ENCODE measurements at places on chromosomes 5 and 9. TPM values are rescaled to one million over a fixed set of nuclear protein-coding genes. Genes with fewer than 3 reads are reported as not detected.

The PDGFRB gene
- total RNA-seq, result 49.9 TPM

The TRIM52 gene
- 36.4 TPM for total RNA-seq

- no peak for DNase-seq
These were observed 9.8 kb upstream of the CTSL start for GRCh38 chr9:87716141-87716540.

DNA sequence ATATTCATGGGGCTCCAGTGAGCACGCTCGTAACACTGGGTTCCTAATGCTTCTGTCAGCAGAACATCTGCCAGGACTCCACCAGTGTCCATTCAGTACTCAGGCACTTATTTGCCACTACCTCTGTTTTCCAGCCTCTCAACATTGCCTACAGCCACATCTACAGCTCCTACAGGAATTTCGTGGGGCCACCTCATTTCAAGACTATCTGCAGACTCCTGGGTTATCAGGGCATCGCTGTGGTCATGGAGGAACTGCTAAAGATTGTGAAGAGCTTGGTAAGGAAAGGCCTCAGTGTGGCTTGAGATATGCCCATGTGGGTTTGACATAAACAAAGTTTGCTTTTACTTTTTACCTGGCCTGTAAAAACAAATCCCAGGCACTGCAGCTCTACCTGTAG is 92.9 kb downstream of the CYFIP2 start:
- DNase-seq, result no peak

DNA sequence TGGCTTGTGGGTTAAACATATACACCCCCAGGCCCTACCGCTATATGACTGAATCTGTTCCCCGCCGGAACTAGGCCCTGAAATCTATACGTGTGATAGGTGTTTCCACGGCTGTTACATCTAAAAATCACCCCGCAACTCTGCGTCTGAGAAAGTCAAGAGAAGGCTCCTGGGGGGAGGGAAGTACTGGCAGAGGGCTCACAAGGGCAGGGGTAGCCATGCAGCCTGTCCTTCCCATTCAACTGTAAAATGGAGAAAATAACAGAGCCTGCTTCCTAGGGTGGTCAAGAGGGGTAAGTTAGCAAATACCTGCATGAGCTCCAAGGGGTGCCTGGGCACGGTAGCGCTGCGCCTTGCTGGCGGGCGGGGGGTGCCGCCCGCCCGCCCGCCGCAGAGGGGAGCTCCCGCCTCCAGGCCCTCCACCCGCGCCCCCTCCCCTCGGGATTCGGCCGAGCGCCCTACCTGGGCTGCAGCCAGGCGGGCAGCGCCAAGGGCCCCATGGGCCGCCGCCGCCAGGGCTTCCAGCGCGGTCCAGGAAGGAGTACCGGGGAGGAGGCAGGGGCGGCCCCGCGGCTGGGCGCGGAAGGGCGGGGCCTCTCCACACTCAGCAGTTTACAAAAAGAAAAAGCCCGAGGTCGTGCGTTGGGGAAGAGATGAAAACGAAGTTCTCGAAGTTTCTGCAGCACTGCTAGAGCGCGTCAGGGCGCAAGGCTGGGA is at the start of gene HACD4:
Gene HACD4 (minus strand): TSS at position 550 of the 717 bp plus-strand sequence. CDS start 50 bp downstream, at position 500.
- DNase-seq, result no peak

DNA sequence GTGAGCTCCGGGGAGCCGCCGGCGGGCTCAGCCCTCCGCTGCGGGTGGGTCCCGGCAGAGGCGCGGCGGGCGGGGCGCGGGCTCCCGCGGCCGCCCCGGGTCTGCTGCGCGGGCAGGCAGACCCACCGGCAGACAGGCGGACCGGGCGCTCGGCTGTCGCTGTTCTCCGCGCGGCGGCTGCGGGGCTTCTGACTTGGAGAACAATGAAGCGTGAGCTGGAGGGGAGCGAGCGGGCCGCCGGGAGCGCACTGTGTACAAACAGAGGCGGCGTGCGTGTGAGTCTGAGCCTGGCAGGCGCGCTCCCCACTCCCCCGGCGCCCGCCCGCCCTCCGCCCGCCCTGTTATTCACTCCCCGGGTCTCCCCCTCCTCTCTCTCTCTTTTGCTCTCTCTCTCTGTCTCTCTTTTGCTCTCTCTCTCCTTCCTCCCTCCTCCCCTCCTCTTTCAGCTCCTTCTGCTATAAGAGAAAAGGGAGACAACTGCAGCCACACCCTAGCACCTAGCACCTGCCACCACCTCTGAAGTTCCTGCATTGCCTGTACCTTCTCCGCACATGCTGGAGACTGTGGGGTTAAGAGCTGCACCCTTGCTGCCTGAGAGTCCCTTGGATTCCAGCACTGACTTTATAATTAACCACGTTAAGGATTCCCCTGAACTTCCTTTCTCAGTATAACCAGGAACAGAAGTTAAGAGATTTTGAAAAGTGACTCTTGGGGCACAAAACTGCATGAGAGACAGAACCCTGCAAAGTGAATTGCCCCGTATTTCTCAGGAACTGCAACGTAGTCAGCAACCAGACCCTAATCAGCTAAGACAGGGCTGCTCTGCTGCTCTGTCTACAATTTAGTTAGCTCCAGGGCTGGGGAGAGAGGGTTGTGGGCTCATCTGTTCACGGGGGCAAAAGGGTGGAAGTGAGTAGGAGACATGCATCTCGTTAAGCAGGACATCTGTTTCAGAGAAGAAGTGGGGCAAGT is at the start of gene EDIL3:
Gene EDIL3 (minus strand): TSS at position 277 of the 972 bp plus-strand sequence. CDS start 506 bp downstream, outside the sequence.
- DNase-seq, result peak; percentile 79
